ENCODE measurements at places on chromosomes 4 and X. TPM values are rescaled to one million over a fixed set of nuclear protein-coding genes. Genes with fewer than 3 reads are reported as not detected.

The CLDN22 gene
- not detected for total RNA-seq

The ENOX2 gene
- total RNA-seq, result 22.5 TPM

The SEC31A gene
- 96.0 TPM for total RNA-seq

The ZCCHC18 gene
- not detected for total RNA-seq

The CNGA1 gene
- total RNA-seq, result 1.6 TPM

The TFDP3 gene
- total RNA-seq, result not detected

The IRS4 gene
- not detected for total RNA-seq

The UGT2A3 gene
- total RNA-seq, result not detected

The GAB3 gene
- total RNA-seq, result 0.13 TPM

The TCEAL7 gene
- total RNA-seq, result 1.1 TPM

The CT45A5 gene
- total RNA-seq, result not detected

The STATH gene
- total RNA-seq, result not detected

The CYTL1 gene
- total RNA-seq, result not detected

The BEND4 gene
- total RNA-seq, result not detected

The PAGE2 gene
- not detected for total RNA-seq

The RHOXF1 gene
- total RNA-seq, result not detected

The UGT2B11 gene
- not detected for total RNA-seq

The CXCR3 gene
- not detected for total RNA-seq

The MAGEC1 gene
- not detected for total RNA-seq

The RTL9 gene
- total RNA-seq, result not detected

The CENPVL2 gene
- total RNA-seq, result not detected

The FGA gene
- total RNA-seq, result not detected

The NEXMIF gene
- under 0.01 TPM for total RNA-seq

The RNF150 gene
- 0.13 TPM for total RNA-seq

The MAGEE1 gene
- 0.53 TPM for total RNA-seq

The ZNF630 gene
- 2.0 TPM for total RNA-seq

The NAP1L2 gene
- total RNA-seq, result 0.38 TPM

The VCX gene
- not detected for total RNA-seq

The PUDP gene
- 6.1 TPM for total RNA-seq

The FOXR2 gene
- total RNA-seq, result not detected

The GDPD2 gene
- total RNA-seq, result not detected

The SLC6A8 gene
- 42.4 TPM for total RNA-seq

The ABLIM2 gene
- 2.8 TPM for total RNA-seq

The ARAP2 gene
- 46.3 TPM for total RNA-seq

The ENAM gene
- not detected for total RNA-seq

The CTAG1B gene
- not detected for total RNA-seq

Measured in bronchial epithelial cell (primary cell).